Stimulated activated CD4-positive, alpha-beta T cell treated with anti-CD3 and anti-CD28 coated beads, TNF-alpha, amount 100 ng/mL, for 48 hours (primary cell): ENCODE measurements at places on chromosomes 7 and 10.

DNA sequence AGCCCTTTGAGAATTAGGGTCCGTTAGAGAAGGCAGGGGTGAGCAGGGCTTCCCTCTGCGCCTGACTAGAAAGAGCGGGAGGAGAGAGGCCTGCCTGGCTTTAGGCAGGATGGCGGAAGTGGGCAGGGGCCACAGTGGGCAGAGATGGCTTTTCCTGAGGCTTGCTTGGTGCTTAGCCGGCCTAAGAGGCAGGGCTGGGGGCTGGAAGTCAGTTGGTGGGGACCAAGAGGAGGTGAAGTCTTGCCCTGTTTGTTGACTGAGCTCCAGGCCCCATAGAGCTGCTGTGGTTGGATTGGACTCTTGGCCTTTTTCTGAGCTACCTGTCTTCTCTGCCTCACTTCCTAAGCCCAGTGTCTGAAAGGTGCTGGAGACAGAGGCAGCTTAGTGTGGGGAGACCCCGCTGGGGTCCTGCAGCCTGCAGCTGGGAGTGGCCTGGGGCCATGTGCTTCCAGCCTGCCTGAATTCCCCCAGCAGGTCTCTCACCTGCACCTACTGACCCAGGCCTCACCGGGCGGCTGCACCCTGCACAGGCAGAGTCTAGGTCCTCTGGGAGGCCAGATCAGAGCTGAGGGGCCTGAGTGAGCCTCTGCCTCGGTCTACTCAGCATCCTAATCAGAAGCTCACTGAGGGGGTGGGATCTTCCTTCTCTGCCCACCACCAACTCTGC lies 4.8 kb downstream of the FAM241B start:
- no peak for DNase-seq

GRCh38 chr10:11677480-11677879 lies 64.7 kb upstream of the ECHDC3 start:
- DNase-seq, result no peak

- no peak for DNase-seq
These were observed 1.9 kb downstream of the COX15 start for GRCh38 chr10:99730026-99730425.

DNA sequence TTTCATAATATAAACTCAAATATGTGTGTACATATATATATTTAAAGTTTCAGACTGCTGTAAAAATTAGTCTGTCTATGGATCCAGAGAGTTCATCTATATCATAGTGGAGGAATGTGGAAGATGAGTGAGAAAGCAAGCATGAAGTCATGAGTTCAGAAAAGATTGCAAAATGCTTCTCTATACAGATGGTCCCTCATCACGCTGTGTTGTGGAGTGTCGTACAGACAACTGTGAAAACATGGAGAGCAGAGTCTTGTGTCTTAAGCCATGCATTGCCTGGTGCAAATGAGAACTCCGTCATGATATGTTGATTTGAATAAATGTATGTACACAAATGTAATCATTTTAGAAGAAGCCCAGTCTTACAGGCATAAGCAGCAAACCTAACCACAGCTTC lies 316.9 kb downstream of the CNTNAP2 start:
- DNase-seq, result no peak
